Stimulated activated CD4-positive, alpha-beta T cell treated with anti-CD3 and anti-CD28 coated beads, Interleukin-12 subunit alpha, Interleukin-12 subunit beta, amount 100 ng/mL, for 24 hours (primary cell): ENCODE measurements at places on chromosomes 4 and X.

- no peak for DNase-seq
Observed at GRCh38 chr4:156710365-156711192, 261.0 kb downstream of the PDGFC start.

GRCh38 chr4:151653548-151653918, 107.3 kb downstream of the GATB start:
- DNase-seq = no peak

DNA sequence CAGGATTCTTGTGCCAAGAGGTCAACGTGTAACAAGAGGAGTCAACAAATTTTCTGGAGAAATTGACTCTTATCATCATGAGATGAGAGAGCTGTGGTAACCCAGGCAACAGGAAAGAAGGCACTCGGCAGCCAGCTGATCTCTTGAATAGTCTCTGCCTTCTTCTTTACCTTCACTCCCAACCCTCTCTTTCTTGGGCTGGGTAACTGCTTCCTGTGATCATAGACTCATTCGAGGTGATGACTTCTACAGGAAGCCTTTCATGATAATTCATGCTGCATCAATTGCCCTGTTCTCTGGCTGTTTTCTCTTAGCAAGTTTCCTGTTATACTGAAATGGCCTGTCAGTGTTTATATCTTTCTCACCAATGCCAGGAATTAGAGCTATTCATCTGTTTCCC, 70.8 kb upstream of the FSTL5 start:
- no peak for DNase-seq

DNA sequence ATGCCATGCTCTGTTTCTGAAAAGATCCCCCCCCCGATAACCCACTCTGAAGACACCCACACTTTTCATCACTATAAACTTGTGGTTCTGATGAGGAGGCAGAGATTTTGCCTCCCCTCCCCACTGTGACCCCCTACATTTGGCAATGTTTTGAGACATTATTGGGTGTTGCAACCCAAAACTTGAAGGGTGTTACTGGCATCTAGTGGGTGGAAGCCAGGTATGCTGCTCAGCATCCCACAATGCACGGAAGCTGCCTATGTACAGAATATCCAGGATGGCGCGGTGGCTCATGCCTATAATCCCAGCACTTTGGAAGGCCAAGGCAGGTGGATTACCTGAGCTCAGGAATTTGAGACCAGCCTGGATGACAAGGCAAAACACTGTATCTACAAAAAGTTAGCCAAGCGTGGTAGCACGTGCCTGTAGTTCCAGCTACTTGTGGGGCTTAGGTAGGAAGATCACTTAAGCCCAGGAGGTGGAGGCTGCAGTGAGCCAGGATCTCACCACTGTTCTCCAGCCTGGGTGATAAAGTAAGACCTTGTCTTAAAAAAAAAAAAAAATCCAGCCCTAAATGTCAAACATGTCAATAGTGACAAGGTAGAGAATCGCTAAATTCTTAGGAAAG, 87.3 kb downstream of the SCD5 start:
- no peak for DNase-seq

DNA sequence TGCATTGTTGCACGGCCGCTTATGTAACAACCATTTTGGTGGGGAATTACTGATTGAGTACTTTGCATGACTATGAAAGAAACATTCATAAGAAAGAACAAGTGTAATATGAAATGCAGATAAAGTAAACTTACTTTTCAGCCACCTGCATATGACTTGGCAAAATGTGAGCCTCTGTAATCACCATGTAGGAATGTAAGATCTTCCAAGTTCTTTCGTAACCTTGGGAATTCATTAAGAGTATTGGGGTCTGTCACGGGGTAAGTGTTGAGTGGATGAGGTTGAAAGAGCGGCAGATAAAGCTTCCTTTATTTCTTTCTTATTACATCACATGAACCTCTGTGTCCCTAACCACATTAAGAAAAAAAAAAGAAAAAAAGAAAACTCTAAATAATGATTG, 348.5 kb upstream of the NR3C2 start:
- no peak for DNase-seq

GRCh38 chrX:93422693-93423092, 250.7 kb downstream of the NAP1L3 start:
- DNase-seq = no peak

DNA sequence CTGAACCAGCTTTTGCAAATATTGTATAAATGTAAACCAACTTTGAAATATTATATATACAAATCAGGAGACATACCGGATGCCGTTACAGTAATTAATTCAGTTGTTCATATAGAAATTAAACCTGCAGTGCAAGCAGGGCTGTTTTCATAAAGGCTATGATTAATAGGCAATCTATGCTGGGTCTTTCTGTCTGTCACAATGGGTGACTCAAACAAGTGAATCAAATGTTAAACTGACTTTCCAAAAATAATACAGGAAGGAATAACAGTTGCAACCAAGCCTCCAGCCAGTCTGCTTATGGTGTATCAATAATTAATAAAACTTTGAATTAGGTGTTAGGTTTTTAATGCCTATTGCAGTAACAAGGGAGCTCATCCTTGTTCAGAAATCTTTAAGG, 43.9 kb downstream of the GABRB1 start:
- DNase-seq = no peak

DNA sequence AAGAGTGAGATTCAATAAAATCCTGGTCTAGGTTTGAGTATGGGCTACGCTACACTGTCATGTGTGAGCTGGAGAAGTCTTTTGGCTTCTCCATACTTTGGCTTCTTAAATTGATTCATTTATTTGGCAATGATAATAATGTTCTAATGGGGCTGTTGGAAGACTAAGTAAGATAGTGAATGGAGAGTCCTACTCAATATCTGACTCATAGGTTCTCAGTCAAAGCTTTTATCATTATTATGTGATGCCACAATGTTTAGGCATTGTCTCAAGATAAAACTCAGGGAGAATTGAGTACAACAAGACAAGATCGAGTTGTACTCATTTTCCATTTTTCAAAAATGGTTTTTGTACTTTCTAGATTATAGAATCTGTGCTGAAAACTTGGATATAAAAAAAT, 92.5 kb upstream of the VEGFC start:
- DNase-seq = no peak

- DNase-seq = no peak
Observed at GRCh38 chr4:87092389-87093141, 127.9 kb downstream of the KLHL8 start.

DNA sequence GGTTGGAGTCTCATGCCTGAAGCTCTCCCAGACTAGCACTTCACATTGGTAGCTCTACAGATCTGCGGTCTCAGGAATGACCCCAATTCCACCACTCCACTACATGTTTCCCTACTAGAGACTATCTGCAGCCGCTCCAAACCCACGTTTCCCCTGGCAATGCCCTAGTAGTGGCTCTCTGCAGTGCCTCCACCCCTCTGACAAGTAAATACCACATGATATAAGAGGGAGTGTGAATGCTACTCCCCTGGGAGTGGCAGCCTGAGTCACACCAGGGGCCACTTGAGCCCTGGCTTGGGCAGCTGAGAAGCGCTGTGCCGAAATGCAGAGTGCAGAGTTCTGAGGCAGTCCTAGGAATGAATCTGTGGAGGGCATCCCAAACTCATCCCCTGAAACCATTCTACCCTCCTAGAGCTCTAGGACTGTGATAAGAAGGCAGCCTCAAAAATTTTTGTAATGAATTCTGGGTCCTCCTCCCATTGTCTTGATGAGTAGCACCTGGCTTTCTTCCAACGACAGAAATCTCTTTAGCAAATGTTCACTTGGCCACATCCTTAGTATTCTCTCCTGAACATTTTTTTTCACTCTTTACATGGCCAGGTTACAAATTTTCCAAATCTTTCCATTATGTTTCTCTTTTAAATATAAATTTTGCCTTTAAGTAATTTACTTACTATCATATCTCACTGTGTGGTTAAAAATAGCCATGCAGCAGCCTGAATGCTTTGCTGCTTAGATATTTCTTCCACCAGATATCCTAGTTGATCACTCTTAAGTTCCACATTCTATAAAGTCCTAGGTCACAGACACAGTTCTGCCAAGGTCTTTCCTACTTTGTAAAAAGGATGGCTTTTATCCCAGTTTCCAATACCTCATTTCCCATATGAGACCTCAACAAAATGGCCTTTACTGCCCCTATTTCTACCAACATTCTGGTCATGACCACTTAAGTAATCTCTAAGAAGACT, 160.2 kb upstream of the CPEB2 start:
- no peak for DNase-seq

GRCh38 chr4:102994803-102995202, 24.7 kb downstream of the SLC9B1 start:
- no peak for DNase-seq

DNA sequence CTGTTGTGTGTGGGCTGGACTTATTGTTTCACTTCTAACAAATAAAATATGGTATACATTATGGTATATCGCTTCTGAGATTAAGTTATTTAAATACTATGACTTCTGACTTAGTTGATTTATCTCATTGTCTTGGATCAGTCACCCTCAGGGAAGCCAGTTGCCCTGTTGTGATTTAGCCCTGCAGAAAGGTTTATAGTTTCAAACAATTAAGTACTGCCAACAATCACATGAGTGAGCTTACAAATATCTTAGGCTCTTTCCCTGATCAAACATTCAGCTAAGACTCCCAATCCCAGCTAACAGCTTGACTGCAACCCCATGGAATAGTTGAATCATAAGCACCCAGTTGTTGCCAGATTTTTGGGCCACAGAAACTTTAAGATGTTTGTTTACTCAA, 85.4 kb downstream of the MAGEC1 start:
- no peak for DNase-seq

DNA sequence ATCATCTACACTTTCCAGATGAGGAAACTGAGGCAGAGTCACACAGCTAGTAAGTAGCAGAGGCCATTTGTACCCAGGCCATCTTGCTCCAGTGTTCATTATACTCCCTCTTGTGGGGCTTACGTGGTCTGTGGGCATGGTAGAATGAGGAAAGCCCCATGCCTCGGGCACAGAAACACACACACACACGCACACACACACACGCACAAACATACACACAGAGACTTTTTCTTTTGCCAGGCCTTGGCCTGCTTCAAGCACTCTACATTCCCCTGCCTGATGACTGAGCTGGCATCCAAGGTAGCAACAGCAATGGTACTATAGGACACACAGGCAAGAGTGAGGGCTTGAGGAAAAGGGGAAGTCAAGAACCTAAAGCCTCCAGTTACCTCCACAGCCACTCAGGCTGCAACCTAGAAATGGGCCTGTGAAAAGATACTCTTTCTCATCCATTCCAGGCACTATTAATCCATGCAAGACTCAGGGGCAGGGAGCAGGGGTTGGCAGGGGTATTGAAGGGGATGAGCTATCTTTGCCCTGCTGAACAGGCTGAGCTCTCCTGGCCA, 43.6 kb downstream of the STARD8 start:
- DNase-seq = no peak

DNA sequence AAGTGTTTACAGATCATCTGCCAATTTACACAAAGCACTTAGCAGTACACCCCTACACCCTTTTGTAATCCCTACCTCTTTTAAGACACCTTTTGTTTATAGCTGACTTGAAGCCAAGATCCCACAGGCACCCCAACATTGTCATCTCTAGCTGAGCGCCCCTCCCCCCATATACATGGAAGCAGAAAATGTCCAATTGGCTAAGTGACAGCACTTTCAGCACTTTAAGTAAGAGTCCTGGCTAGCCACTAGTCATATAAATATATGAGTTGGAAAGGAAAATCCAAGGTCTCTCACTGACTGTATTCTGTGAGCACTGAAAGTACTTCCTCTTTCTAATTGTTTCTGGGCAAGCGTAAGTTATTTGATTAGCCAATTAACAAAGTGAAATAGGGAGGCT, 108.2 kb downstream of the NSUN7 start:
- no peak for DNase-seq

- DNase-seq = no peak
Observed at GRCh38 chrX:100880368-100880767, 6.2 kb upstream of the NOX1 start.

DNA sequence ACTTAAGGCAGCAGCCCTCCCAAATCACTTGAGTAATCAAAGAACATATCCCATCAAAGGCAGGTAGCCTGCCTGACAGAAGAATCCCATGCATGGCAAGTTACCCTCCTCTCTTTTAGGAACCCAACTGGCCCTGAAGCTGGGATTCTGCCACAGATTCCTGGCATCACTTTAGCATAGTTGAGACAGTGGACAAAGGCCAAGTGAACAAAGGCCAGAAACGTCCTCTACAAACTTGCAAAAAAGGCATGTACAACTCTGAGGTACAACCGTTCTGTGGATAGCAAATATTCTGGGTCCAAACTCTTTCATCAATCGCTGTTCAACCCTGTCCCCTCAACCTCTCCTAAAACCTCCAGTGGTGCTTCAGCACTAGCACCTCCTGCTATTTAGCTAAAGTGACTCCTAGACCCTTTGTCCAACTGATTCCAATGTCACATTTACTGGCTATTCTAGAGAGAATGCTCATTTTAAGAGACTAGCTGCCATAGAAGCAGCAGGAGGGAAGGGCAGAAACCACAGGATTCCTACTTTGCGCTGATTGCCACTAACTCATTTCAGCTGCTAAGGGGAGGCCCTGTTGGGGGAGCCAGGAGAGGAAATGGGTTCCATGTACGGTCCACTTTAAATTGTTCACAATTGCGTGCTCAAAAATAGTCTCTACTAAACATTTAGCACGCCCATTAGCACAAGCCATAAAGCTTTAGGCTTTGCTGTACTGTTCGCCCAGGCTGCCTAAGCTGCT, 105.9 kb downstream of the SHROOM4 start:
- DNase-seq = no peak

DNA sequence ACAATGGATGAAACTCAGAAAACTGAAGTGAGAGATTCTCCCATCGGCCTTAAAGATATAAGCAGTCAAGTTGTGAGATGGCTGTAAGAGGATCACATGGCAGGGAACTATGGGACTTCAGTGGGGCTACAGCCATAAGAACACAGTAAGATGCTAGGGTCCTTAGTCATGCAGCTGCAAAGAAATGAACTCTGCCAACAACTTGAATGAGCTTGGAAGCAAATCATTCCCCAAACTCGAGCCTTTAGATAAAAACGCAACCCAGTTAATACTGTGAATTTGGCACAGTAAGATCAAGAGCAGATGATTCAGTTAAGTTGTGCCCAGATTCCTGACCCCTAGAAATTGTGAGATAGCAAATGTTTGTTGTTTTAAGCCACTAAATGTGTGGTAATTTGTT, 117.3 kb downstream of the FAM13A start:
- no peak for DNase-seq

DNA sequence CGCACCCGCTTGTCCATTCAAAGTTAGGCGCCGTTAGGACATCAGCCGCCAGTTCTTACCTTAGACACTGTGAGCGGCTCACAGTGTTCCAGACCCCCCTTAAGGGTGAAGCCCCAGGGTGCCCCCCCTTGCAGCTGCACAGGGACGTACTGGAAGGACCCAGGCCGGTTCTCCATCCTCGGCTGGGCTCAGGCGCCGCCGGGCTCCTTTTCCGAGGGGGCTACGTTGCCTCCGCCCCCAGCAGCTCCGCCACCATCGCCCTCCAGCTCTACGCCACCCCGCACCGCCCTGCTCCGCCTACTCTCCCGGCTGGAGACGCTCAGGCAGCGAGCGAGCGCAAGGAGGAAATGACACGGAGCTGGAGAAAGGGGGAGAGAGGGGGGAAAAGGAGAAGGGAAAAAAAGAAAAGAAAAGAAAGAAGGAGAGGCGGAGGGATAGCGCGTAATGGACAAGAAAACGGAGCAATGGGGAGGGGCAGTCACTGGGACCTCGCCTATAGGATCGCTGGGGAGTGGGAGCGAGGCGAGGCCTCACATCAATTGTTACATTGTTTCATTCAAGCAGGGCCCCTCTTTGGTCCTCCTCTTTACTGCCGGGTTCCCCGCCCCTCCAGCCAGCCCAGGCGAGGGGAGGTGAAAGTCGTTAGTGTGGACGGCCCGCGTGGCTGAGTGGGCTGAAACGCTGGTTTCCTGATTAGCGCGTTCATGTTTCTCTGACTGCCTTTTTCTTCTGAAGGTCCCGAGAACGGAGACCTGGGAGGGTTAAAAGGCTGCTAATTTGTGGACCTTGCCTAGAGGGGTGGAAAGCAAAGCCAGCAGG, at the start of gene SHROOM4:
Gene SHROOM4 (minus strand): TSS at position 352 of the 819 bp plus-strand sequence. CDS start 176 bp downstream, at position 176.
- no peak for DNase-seq
